ENCODE measurements at places on chromosomes 13 and 19.

GRCh38 chr13:112668924-112669323, 20.9 kb upstream of the ATP11A start:
- no peak for DNase-seq

- DNase-seq, result no peak
Observed at GRCh38 chr13:91359111-91359510, 11.6 kb downstream of the MIR17HG start.

DNA sequence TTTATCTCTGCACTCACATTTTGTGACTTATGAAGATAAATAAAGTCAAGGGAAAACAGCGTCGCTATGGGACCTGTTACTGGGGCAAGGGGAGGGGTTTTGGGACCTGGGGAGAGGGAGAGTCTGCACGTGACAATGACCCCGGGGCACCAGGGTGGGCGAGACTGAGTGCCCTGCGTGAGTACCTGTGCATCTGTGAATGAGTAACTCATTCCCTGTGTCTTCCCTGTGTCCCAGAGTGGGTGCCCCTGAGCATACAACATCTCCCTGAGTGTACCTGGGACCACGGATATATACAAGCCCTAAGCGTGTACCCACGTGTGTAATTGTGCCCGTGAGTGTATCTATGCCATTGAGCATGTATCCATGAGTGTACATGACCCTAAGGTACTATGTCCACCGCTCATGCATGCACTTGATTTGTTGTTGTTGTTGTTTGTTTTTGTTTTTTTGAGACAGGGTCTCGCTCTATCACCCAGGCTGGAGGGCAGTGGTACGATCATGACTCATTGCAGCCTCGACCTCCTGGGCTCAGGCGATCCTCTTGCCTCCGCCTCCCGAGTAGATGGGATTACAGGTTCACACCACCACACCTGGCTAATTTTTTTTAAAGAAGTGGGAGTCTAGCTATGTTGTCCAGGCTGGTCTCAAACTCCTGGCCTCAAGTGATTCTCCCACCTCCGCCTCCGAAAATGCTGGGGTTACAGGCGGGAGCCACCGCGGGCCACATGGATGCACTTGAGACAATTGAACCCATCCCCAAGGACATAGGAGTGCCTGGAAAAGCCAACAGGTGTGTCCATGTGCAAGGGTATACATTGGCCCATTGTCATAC, 645 bp upstream of the TRAPPC5 start:
- no peak for DNase-seq

DNA sequence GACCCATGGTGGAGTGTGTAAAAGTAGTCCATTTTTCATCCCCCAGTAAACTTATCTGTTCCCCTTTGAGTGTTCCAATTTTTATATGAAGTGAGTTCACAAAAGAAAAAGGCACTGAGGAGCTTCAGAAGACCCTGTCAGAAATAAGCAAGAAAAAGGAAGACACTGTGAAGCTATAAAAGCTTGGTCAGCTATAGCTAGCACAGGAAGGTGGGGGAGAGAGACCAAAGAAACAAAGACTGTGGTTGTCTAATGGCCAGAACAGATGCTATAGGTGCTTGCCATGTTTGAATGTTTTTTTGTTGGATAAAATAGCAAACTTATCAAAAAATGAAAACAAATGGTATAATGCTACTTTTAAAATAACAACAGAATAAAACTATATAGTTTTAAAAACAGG, 46.5 kb downstream of the RCBTB2 start:
- no peak for DNase-seq

DNA sequence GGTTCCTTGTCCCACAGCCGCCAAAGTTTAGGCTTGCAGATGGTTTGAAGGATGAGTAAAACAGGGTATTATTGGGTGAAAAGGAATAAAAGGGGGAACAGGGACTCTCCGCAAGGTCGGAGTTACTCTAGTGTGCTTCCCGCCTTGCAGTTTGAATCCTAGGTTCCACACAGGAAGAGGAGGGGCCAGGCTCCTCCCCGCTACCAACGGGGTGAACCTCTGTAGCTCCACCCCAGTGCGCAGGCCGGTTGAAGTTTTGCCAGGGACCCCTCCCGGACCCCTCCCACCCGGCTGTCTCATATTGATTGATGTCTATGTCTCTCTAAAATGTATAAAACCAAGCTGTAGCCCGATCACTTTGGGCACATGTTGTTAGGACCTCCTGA, 11.6 kb upstream of the GTF2F2 start:
- DNase-seq, result no peak

GRCh38 chr13:80873589-80873988, 532.7 kb upstream of the SPRY2 start:
- DNase-seq, result no peak

- no peak for DNase-seq
Observed at GRCh38 chr13:64332048-64332447, 2898.1 kb downstream of the PCDH9 start.

DNA sequence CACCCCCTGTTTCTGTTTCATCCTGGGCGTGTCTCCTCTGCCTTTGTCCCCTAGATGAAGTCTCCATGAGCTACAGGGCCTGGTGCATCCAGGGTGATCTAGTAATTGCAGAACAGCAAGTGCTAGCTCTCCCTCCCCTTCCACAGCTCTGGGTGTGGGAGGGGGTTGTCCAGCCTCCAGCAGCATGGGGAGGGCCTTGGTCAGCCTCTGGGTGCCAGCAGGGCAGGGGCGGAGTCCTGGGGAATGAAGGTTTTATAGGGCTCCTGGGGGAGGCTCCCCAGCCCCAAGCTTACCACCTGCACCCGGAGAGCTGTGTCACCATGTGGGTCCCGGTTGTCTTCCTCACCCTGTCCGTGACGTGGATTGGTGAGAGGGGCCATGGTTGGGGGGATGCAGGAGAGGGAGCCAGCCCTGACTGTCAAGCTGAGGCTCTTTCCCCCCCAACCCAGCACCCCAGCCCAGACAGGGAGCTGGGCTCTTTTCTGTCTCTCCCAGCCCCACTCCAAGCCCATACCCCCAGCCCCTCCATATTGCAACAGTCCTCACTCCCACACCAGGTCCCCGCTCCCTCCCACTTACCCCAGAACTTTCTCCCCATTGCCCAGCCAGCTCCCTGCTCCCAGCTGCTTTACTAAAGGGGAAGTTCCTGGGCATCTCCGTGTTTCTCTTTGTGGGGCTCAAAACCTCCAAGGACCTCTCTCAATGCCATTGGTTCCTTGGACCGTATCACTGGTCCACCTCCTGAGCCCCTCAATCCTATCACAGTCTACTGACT, at the start of gene KLK3:
TSS of gene KLK3 (plus strand) at position 280 of the 775 bp plus-strand sequence. CDS start at position 321, 41 bp downstream.
- no peak for DNase-seq

GRCh38 chr19:48379058-48379457, 12.3 kb downstream of the KDELR1 start:
- no peak for DNase-seq

DNA sequence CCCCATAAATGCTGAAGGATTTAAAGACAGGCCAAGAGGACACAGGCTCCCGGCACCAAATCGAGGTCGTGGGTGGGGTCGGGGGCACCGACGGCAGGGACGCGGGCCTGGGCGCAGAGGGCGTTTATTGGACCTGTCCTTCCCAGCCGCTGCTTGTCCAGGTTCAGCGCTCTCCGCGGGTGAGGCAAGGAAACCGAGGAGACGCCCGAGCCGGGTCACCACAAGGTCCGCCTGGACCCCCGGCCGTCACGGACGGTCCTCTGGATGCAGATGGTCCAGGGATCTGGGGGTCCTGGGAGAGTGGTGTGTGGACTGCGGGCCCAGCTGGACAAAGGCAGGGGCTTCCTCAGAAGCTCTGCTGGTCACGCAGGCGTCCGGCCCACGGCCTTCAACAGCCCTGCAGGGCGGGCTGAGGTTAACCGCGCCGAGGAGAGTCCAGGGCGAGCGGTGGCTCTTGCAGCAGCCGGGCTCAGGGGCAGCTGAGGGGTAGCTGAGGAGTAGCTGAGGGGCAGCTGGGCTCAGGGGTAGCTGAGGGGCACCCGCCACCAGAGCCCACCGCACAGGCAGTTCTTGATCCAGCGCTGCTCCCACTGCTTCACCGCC, 8.5 kb downstream of the CFD start:
- no peak for DNase-seq

DNA sequence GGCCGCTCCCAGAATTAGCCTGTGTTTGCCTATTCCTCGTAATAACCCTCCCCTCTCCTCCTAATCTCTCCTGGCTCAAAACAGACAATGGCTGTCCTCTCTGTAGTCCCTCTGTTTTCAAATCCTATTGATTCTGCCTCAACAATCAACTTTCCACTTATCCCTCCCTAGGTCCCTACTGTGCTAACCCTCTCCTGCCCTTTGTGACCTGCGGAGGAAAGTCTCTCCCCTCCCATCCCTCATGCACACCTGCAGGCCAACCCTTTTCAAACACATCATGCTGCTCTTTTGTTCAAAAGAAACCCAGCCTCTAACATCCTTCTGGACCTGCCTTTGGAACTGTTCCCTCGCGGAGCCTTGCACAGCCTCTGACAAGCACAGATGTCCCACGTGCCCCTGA, 37.3 kb downstream of the CILP2 start:
- DNase-seq, result peak; percentile 76

DNA sequence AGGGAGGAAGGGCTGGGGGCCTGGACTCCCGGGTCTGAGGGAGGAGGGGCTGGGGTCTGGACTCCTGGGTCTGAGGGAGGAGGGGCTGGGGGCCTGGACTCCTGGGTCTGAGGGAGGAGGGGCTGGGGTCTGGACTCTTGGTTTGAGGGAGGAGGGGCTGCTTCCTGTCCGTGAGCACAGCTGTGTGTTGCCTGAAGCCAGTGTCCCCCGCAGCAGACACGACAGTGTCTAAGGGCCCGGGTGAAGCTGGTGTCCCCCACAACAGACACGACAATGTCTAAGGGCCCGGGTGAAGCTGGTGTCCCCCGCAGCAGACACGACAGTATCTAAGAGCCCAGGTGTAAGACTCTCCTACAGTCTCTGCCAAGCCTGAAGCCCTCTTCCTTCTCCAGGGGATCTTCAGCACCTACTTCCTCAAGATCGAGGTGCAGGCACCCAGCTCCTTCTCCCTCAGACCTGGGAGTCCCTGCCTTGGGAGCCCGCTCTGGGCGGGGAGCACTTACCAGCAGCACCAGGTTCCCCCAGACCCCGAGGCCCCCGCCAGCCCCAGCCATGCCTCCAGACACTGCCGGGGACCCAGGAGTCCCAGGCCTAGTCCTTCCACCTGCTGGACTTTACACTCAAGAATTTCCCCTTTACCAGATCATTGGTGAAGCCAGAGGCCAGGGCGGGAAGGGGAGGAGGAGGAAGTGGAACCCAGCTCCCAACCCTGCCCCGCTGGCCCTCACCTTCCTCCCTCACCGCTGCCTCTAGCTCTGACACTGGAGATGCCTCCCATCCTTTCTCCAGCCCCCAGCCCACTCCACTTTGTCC, at the start of gene PTPRH:
TSS of gene PTPRH (minus strand) at position 622 of the 813 bp plus-strand sequence. CDS start at position 554, 68 bp downstream.
- DNase-seq, result no peak

GRCh38 chr13:89940383-89940782, 1407.1 kb upstream of the MIR17HG start:
- no peak for DNase-seq

GRCh38 chr19:12331211-12331941, 2.1 kb downstream of the ZNF563 start:
- no peak for DNase-seq

GRCh38 chr13:79379274-79379673, 26.8 kb downstream of the RBM26 start:
- DNase-seq, result no peak

DNA sequence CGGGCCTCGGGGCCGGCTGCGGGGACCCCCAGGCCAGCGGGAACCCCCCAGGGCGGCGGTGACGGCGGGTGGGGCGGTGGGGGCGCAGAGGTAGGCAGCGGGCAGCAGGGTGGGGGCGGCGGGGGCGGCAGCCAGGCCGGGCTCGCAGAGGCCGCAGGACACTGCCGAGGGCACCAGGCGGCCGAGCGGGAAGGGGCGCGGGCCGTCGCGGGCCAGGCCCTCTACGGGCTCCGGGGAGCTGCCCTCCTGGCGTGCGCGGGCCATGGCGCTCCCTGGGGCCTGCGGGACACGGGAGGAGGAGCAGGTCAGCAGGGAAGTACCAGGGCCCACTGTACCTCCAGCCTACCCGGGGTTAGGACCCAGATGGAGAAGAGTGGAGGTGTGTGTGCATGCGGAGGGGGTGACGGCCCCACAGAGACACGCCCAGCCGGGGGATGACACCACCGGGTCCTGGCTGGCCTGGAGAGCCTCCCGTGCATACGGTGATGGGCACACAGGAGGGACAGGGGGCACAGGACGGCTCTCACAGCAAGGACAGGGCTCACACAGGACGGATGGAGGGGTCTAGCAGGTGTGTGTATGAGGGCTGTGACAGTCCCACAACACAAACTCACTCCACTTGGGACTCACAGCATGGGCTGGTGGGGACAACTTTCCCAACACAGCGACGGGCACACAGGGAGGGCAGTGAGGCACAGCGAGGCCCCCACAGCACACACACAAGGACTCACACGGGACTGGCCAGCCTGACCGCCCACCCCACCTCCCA, 2.6 kb downstream of the BBC3 start:
- DNase-seq, result no peak

DNA sequence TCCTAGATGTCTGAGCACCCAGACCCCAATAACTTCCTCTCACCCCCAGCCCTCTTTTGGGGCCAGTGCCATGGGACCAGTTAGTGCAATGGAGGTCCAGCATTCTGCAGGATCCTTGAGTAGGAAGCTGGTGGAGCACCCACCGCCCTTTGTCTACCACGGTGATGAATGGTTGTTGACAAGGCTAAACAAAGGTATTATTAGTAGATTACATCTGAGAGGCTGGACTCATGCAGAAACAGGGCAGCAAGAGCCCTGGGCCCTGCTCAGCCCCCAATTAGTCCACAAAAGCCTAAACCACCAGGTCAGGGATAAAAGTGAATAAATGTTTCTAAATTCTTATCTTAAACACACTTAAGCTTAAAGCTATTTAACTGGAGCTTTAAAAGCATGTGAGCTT, 196.5 kb upstream of the TSHZ3 start:
- no peak for DNase-seq

- DNase-seq, result no peak
Observed at GRCh38 chr19:41552558-41552957, 23.4 kb upstream of the CEACAM21 start.

GRCh38 chr13:41596190-41596589, 138.8 kb downstream of the RGCC start:
- no peak for DNase-seq

GRCh38 chr13:106567474-106568298, at the start of gene ARGLU1:
Gene ARGLU1, minus strand, starts transcription at chr13:106568137. Its CDS starts 218 bp downstream, at chr13:106567919.
- peak; percentile 80 for DNase-seq

DNA sequence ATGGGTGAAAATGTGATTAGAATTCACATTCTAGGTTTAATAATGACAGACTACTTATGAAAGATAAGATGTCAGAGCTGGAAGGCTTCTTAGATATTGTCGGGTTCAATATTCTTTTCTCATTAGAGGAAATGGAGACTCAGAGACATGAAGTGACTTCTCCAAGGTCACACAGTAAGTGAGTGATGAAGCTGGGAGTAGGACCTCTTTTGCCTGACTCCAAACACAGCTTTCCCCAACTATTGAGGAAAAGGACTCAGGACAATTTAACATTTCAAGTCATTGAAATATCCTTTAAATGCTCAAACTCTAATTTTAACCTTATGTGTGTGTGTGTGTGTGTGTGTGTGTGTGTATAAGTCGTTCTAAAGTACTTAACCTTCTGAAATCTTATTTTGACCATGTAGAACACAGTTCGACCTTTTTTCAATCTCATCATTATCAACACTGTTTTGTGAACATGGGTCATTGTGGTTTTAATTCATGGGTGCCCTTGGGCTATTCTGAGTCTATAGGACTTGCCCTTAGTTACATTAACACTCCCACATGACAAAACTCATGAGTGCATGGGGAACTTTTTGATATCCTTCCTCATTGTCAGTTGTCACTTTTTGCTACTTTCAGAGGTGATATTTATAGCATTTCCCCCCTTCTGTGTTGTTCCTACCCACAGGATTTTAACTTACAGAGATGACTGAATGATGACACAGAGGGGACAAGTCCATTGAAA, 53.0 kb downstream of the LRCH1 start:
- no peak for DNase-seq

- no peak for DNase-seq
Observed at GRCh38 chr13:100154842-100155416, 66.0 kb downstream of the PCCA start.

Measured in NCI-H748 treated with DMSO at 0.1 percent for 48 hours (cell line).